CD4-positive, alpha-beta T cell treated with Interleukin-15 for 4 hours (primary cell): ENCODE measurements at places on chromosomes 4 and X.
A peak's percentile ranks its signal among the peaks of the same experiment; 100 is the strongest.

- no peak for DNase-seq
Measured at GRCh38 chr4:166498546-166498945, 625.5 kb downstream of the TLL1 start.

DNA sequence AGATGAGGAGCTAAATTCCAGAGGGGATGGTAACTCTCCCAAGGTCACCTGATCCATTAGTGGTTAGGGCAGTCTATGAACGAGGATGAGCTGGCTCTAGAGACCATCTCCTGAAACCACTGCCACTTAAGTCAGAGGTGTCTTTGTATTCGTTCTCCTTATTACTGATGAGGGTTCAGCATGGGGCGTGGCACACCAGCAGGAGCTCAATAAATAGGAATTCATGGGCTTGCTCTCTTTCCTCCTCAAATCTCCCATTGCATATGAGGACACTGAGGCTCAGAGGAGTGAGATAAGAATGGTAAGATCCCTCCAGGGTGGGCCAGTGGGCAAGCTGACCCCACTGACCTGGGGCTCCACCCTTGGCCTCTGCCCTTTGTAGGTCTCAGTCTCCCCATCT, 1.7 kb upstream of the GATA1 start:
- no peak for DNase-seq

DNA sequence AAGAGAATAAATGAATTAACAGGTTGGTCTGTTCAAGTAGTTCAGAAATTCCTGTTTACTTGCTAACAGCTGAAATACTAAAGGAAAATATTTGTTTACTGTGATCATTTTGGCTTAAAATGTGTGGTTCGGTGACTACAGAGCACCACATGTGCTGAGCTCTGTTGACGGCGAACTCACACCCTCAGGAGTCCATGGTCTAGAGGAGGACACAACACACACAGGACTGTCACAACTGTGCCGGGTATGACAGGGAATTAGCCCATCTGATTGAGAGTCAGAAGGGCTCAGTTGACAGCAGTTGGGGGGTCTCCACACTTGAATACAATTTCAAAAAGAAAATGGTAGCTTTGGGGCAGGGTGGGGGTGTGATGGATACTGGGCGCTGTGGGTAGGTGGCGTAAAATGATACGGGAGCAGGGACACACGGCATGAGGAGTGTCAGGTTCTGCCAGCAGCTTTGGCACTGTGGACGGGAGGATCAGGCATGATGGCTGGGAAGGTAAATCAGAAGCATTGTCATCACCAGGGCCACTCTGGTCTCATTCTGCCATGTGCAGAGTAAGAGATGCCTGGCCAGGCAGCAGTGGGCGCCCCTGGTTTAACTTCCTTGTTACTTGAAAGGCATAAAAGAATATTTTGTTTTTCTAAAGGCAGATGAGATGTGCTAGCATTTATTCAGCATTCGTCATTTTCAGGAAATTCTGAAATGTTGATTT, 33.3 kb downstream of the CLDN22 start:
- DNase-seq: no peak

GRCh38 chrX:153351981-153352380, 18.0 kb downstream of the ZNF275 start:
- no peak for DNase-seq

- peak; percentile 69 for DNase-seq
Measured at GRCh38 chr4:121307445-121308327, 73.1 kb downstream of the QRFPR start.

- DNase-seq: no peak
Measured at GRCh38 chr4:109169170-109169569, 133.3 kb downstream of the COL25A1 start.

GRCh38 chr4:15417233-15417660, 10.6 kb upstream of the C1QTNF7 start:
- DNase-seq: no peak

DNA sequence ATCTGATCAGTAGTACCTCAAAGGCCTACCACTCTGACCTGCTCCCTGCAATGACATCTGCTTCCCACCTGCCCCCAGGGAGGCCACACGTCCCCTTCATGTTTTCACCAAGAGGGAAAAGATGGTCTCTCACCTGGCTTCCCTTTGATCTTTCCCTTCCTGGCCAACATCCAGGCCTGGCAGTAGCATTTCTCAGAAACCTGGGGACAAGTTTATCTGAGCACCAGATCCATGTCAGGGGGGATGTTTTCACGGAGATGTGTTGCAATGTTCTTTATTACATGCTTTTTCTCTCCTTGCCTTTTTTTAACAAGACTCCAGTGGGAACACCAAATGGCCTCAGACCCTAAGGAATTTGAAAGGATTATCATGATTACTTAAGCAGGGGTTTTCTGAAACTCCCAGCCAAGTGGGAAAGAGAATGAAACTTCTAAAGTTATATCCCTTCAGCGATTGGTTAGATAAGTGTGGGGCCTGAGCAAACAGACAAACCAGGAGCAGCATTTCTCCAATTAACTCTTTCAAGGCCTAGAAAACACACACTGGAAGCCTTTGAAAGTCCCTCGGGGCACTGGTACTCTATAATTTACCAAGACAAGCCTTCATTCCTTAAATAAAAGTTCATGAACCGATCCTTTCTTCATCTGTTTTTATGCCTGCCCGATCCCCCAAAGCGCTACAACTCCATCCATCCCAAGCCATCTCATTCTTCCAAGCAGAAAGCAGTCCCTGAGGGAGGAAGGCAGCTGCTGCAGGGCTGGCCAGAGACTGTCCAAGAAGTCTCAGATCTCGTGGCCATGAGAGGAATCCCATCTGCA, 94.1 kb downstream of the BCOR start:
- DNase-seq: no peak

- no peak for DNase-seq
Measured at GRCh38 chrX:40346379-40346778, 234.4 kb upstream of the ATP6AP2 start.

DNA sequence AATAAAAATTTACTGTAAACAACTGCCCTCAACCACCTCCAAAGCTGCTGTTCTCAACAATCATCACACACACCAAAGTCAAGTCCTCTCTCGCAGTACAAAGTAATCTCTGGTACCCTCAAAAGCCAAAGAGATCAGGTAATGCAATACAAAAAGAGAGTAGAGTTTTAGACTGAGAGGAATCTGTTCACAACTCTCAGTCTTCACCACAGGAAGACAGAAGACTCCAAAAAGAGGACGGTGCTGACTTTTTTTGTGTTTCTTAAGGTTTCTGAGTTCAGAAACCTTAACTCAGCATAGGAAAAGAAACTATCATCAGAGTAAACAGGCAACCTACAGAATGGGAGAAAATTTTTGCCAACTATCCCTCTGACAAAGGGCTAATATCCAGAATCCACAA, 1072.3 kb upstream of the DIAPH2 start:
- DNase-seq: no peak

DNA sequence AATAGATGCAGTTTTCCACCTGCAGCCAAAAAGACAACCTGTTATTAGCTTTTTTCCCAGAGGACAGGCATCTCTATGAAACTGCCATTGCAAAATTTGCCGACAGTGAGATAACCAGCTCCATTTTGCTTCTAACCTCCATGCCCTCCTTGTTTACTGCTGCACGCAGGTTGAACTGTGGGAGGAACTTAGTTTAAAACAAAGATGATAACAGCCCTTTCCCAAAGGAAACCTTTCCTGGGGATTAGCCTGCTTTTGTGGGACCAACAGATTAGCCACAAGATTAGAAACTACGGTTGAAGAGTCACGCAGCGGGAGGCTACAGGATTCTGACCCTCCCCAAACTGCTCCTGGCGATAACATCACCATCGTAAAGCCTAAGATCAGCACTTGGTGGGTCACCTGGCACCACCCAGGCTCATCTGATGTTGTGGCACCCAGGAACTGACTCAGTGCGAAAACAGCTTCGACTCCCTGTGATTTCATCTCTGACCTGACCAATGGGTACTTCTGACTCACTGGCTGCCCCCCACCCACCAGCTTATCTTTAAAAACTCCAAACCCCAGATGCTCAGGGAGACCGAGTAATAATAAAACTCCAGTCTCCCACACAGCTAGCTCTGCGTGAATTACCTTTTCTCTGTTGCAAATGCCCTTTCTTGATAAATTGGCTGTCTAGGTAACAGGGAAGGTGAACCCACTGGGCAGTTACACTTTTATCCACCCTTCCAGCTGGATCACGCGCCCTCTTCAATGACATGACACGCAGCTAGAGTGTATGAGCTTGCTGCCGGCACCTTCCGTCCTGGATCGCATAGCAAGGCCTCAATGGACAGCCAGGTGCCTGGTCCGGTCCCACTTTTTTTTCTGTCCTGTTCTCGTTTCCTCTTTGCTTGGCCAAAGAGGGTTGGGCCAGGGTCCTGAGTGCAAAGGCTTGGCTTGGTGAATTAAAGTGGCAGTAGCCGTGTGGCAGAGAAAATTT, 27.2 kb downstream of the NOP14 start:
- DNase-seq: peak; percentile 86

DNA sequence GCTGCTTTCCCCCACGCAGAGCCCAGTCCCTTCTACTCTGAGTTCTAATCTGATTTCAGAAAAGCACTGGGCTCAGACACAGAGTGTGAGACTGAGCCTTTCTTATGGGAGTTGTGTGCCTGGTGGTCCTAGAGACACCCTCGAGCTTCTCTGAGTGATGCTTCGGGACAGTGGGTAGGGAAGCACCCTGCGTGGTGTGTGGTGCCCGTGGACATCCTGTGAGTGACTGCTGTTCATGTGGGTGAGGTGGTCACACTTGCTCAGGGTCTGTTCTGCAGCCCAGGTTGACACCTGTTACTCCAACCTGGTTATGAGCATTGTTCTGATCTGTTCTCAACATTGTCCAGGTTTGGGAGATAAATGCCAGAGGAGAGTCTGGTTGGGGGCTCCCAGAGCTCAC, 6.1 kb downstream of the GPR78 start:
- DNase-seq: no peak

- DNase-seq: no peak
Measured at GRCh38 chr4:115165503-115165902, 52.1 kb upstream of the NDST4 start.

DNA sequence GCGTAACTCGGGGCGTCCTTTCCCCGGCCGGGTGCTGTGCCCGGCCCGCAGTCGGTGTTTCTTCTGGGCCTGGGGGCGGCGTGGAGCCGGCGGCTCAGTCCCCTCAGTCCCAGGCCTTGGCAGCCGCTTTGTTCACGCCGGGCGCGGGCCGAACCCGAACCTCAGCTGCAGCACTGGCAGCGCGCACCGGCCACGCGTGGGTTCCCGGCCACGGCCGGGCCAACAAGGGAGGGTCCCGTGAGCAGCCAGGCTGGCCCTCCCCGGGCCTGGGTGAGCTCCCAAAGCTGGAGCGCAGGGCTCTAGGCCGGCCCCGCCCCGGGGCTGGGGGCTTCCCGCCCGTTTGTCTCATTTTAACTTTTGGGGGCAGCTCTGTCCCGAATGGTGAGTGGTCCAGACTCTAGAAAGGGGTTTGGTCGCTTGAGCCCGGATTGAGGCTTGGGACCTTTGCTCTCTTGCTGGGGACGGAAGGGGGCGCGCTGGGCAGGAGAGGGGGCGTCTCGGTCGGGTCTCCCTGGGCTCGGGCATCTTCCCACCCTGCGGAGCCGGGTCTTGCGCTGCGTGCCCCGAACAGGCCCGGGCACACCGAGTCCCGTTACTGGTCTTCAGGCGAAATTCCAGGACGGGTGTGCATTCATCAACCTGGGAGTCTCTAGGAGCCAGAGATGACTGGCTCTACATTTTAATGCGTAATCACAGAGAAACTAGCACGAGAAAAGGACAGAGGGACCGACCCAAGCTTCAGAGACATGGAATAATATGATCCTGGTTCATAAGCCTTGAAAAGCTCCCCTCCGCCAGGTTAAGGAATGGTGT, 177.1 kb downstream of the CBR4 start:
- no peak for DNase-seq

DNA sequence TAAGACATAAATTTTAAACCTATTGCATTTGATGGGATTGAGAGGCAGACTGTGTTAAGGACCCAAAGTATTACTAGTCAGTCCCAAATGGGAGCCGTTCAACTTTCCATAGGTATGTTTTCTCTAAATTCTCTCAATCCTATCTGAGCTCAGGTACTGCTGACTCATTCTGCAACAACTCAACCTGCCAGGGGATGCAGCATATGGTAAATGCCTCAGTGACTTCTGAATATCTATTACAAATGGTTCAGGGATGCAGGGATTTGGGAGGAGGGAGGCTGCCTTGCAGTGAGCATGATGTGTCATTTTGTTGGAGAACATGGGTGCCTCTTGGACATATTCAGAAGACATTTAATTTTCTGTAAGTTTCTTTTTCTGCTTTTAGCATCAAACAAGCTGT, 97.3 kb downstream of the HDAC8 start:
- no peak for DNase-seq

DNA sequence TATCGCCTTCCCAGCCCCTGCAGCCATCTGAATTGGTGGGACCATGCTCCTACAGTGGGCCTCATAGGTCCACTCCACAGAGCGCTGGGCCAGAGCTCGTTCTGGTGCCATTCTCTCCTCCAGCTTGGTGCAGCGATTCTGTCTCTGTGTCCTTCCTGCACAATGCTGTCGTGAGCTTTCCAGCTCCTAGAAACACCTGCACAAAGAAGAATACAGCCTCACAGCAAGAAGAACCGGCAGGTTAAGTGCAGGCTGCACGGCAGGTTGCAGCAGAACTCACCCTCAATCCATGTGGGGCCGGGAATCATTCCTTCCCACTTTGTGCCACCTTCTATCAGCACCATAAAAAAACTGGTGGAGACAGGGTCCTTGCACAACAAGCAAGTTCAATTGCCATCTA, 101.2 kb upstream of the ENPP6 start:
- DNase-seq: no peak

- no peak for DNase-seq
Measured at GRCh38 chrX:122777766-122778165, 406.3 kb upstream of the GRIA3 start.

- DNase-seq: no peak
Measured at GRCh38 chr4:28792917-28793597, 1927.1 kb upstream of the PCDH7 start.

GRCh38 chrX:122504026-122504425, 680.1 kb upstream of the GRIA3 start:
- no peak for DNase-seq

DNA sequence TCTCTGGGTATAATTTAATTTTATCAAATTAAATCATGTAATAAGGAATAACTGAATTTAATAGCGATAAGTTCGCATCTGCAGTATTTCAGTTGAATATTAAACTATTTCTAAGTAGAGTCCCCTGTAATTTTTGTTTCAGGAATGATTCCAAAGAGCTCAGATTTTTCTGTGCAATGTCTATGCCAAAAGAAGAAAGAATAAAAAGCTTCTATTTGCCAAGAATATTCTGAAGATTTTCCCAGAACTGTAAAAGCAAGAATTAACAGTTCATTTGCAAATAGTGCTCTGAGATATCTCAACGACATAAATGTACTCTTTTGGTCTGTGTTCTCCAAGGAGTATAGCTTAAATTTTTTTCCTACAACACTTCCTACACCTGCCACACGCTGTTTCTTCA, 1242.8 kb upstream of the DIAPH2 start:
- DNase-seq: no peak

DNA sequence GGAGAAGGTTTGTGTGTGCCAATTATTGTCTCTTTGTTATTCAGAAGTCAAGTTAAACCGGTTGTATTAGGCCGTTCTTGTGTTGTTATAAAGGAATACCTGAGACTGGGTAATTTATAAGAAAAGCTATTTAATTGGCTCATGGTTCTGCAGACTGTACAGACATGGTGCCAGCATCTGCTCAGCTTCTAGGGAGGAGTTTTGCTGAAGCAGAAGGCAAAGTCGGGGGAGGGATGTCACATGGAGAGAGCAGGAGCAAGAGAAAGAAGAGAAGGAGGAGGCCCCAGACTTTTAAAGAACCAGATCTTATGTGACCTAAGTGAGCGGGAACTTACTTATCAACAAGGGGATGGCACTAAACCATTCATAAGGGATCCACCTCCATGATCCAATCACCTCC, 349.3 kb upstream of the PCDH18 start:
- no peak for DNase-seq
